Left colon (tissue), 2 donors: ENCODE measurements at places on chromosomes 7 and 10. TPM values are rescaled to one million over a fixed set of nuclear protein-coding genes. Genes with fewer than 3 reads are reported as not detected.
A peak's percentile ranks its signal among the peaks of the same experiment; 100 is the strongest.

GRCh38 chr10:29804025-29804852 is 169.5 kb upstream of the SVIL start:
- peak; percentile 27 for DNase-seq

- no peak for DNase-seq
Measured at GRCh38 chr10:19097151-19097550, 48.5 kb downstream of the MALRD1 start.

TMEM270 gene
- not detected for total RNA-seq

DNA sequence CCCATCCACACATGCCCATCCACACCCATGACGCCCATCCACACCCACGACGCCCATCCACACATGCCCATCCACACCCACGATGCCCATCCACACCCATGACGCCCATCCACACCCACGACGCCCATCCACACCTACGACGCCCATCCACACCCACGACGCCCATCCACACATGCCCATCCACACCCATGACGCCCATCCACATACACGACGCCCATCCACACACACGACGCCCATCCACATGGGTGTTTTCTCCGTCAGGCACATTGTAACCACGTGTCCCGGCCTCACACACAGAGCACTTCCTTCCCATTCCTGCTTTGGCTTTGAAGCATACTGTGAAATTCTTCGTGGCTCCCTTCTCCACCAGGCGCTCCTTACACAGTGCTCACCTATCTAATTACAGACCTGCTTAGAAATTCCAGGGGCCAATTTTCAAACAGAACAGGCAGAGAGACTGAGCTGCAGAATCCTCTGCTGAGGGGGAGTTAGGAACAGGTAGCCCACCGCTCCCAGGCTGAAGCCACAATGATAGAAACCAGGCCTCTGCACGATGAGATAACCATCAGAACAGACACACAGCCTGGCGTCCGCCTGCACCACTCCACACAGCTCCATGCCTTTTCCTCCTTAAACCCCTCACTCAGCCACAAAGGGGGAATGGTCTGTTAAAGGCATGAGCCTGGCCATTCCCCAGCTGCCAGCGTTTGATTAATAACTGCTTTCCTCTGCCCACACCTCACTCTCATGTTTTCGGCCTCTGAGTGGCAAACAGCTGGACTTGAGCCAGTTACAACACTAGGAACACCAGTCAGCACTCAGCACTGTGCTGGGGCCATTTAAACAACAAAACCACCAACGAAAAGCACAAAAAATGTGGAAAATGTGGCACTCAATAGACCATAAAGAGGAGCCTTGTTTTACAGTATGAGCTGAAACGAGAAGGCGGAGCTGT is 501.6 kb downstream of the PTPRN2 start:
- DNase-seq = no peak

GRCh38 chr10:18429335-18429734 is 222.1 kb downstream of the NSUN6 start:
- DNase-seq = no peak

DNA sequence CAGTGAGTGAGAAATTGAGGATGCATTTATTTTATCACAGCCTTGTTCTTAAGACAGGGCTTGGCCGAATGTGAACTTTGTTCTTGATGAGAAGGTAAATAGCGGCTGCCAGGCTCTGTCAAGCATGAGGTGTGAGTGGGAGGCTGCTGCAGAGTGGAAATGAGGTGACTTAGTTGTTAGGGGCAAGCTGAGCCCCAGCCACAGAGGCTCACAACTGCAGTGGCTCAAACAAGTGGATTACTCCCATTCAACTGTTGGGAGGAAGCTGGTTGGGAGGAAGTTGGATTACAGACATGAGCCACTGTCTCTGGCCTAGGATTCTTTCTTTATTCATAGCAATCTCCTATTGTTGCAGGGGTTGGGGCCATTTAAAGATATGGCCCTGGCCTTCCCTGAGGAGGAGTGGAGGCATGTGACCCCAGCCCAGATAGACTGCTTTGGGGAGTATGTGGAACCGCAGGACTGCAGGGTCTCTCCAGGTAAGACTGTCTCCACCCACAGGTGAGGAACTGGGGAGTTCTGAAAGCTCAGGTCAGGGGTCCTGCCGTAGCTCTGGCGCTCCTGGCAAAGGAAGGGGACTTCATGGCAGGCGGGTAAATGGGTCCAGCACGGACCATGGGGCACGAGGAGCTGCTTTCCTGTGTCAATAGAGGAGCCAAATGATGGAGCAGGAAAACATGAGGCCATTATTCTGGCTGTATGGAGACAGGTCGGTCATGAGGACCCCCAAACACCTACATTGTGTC is 7.1 kb downstream of the ZSCAN25 start:
- no peak for DNase-seq

GRCh38 chr7:28135760-28136159 is 44.8 kb downstream of the JAZF1 start:
- DNase-seq = no peak

DNA sequence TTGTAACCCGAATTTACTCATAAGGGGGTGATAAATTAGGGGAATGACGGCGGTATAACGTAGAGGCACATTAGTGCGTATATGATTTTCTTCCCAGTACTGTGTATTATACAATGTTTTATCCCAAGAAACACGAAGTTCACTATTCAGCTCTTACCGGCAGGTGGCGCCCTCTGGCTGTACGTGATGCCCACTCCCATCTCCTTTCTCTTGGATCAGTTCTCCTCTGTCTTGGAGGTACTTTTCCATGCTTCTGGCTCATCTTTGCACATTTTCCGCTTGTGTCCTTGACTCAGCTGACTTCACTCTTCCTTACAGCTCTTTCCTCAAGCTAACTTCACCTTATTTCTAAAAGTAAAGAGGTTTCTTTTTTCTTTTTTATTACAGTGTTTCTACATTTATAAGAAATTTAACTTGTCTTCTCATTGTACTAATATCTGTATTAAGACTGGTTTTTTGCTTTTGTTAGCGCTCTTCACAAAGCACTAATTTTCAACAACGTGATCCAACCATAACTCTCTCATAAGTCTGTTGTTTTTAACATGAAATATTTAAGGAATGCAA is 21.3 kb downstream of the TMEM176B start:
- DNase-seq = peak; percentile 94

TMEM26 gene
- total RNA-seq = 0.75 TPM

- no peak for DNase-seq
Measured at GRCh38 chr7:55309040-55309991, 55.8 kb upstream of the LANCL2 start.

DNA sequence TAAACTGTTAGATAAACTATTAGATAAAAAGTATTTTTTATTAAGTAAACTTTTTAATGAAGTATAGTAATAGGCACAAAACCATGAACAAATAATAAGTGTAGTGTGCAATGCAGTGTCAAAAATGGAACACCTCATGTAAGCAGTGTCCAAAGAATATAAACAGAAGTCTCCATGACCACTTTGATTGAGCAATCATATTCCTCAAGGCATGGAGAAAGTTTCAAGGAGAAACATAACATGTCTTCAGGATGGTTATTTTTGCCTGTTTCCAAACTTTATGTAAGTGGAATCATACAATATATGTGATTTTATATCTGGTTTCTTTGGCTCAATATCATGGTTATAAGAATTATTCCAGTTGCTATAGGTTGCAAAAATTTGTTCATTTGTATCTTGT is 6.1 kb upstream of the RELN start:
- no peak for DNase-seq

DNA sequence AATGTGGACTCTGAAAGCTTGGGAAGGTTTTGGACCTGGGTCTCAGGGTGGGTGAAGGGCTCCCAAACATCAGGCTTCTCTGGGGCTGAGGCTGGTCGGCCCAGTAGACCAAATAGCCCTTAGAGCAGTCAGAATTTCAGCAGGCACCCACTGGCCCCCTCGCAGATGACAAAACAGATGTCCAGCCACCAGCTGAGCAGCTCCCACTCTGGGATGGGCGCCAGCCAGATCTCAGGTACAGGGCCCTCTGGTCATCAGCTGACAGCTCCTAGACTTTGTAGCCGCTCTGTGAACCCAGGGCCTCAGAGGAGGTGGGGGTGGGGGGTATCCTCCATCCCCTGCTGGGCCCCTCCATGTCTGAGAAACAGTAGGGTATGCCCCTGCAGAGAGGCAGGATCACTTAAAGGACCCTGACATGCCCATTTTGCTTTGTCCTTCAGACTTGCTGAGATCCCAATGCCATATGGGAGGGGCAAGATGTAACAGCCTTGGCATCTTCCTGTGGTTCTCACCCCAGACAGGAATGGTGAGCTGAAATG is 26.5 kb downstream of the HSPA12A start:
- DNase-seq = no peak

GPR15LG gene
- 621 TPM for total RNA-seq

DNA sequence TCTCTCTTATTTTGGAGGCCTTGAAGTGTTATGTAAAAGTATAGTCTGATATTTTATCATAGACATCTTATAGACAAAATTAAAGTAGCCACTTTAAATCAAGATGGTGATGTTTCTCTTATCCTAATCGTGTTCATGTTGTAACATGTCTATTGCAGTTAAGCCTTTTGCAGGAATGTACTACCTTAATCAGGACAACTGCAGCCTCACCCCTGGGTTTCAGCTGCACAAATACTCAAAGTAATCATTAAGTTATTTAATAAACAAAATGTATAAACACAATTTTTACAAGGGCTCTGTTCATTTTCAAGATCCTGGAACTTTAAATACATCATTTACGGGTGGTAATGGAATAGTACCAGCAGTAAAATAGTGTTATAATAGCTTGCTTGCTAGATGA is 14.4 kb upstream of the KIF5B start:
- DNase-seq = no peak

- no peak for DNase-seq
Measured at GRCh38 chr10:33363106-33363505, 28.6 kb upstream of the NRP1 start.

DNA sequence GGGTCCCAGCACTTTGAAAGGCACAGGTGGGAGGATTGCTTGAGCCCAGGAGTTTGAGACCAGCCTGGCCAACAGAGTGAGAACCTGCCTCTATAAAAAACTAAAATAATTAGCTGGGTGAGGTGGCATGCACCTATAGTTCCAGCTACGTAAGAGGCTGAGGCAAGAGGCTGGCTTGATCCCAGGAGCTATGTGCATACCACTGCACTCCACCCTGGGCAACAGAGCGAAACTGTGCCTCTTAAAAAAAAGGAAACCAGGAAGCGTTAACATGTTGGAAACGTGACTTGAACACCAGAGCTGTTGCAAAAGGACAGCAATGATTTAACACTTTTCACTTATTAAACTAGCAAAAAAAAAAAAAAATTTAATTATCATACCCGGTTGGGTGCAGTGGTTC is 12.6 kb downstream of the BAZ1B start:
- DNase-seq = no peak
